Cardiac atrium fibroblast (primary cell): ENCODE measurements at places on chromosomes 1 and 21. TPM values are rescaled to one million over a fixed set of nuclear protein-coding genes. Genes with fewer than 3 reads are reported as not detected.

The PODN gene
- 12.1 and 18.5 TPM in 2 replicates for total RNA-seq

The C1QB gene
- total RNA-seq = not detected in 2 replicates

The KRTAP19-3 gene
- total RNA-seq = not detected in 2 replicates

The LRRIQ3 gene
- total RNA-seq = 0.97 and 9.2 TPM in 2 replicates

The HIVEP3 gene
- 2.2 and 3.4 TPM in 2 replicates for total RNA-seq

The CELSR2 gene
- total RNA-seq = 0.72 and 1.5 TPM in 2 replicates

The HES3 gene
- total RNA-seq = not detected in 2 replicates

The IFI44 gene
- total RNA-seq = 4.9 and 5.8 TPM in 2 replicates

The SMPDL3B gene
- not detected in 2 replicates for total RNA-seq

The OR2W3 gene
- not detected in 2 replicates for total RNA-seq

The GUK1 gene
- total RNA-seq = 343 and 370 TPM in 2 replicates

The INSRR gene
- total RNA-seq = not detected in 2 replicates

The NID1 gene
- total RNA-seq = 167 and 328 TPM in 2 replicates

The SMG5 gene
- 38.8 and 39.7 TPM in 2 replicates for total RNA-seq

The SPRR4 gene
- total RNA-seq = not detected in 2 replicates

The AMY2A gene
- total RNA-seq = not detected in 2 replicates

The KIAA0040 gene
- total RNA-seq = 3.8 and 4.9 TPM in 2 replicates

The SLC1A7 gene
- total RNA-seq = 0.97 TPM in 1 of 2 replicates, not detected in the other

The PDZK1 gene
- not detected in 2 replicates for total RNA-seq

The TNFRSF1B gene
- total RNA-seq = 17.2 and 30.5 TPM in 2 replicates

The FCN3 gene
- 0.49 TPM in 1 of 2 replicates, not detected in the other for total RNA-seq

The TNFRSF18 gene
- not detected in 2 replicates for total RNA-seq

The FCRL1 gene
- total RNA-seq = not detected in 2 replicates

The ASTN1 gene
- total RNA-seq = not detected in 2 replicates

The INAVA gene
- not detected in 2 replicates for total RNA-seq

The CD247 gene
- total RNA-seq = not detected in 2 replicates

The CASZ1 gene
- total RNA-seq = 0.16 TPM in 1 of 2 replicates, not detected in the other

The GPA33 gene
- not detected in 2 replicates for total RNA-seq

The TCHH gene
- total RNA-seq = not detected in 2 replicates

The KLF17 gene
- under 0.01 and 0.16 TPM in 2 replicates for total RNA-seq

The KIF14 gene
- total RNA-seq = 2.8 and 2.9 TPM in 2 replicates

The TSPEAR gene
- not detected in 2 replicates for total RNA-seq

The FAM72D gene
- total RNA-seq = not detected in 2 replicates

The ATP1A4 gene
- not detected in 2 replicates for total RNA-seq

The VAV3 gene
- total RNA-seq = 0.65 TPM in 1 of 2 replicates, not detected in the other

The DIRAS3 gene
- total RNA-seq = 1.8 and 8.3 TPM in 2 replicates

The RNF19B gene
- total RNA-seq = 8.3 and 10.9 TPM in 2 replicates

The KRTAP21-3 gene
- not detected in 2 replicates for total RNA-seq
